Cardiac septum (tissue), 1 donor: ENCODE measurements at places on chromosomes 12 and 14. TPM values are rescaled to one million over a fixed set of nuclear protein-coding genes. Genes with fewer than 3 reads are reported as not detected.

Gene CBLN3
- 1.2 TPM for total RNA-seq

Gene EFS
- total RNA-seq = 3.7 TPM

Gene SOX5
- total RNA-seq = 2.2 TPM

Gene EMP1
- total RNA-seq = 118 TPM

Gene BEST3
- total RNA-seq = 0.73 TPM

Gene MAP3K9
- 1.5 TPM for total RNA-seq

Gene FGD4
- 19.4 TPM for total RNA-seq

Gene KRT6C
- total RNA-seq = not detected

Gene DEPDC4
- total RNA-seq = 0.62 TPM

Gene LRIG3
- 6.1 TPM for total RNA-seq

Gene SRP54
- 33.9 TPM for total RNA-seq

Gene VASH1
- 16.4 TPM for total RNA-seq

Gene CMA1
- total RNA-seq = 0.46 TPM

Gene CLEC4D
- total RNA-seq = 0.43 TPM
